ENCODE measurements at places on chromosomes 3 and 15.

DNA sequence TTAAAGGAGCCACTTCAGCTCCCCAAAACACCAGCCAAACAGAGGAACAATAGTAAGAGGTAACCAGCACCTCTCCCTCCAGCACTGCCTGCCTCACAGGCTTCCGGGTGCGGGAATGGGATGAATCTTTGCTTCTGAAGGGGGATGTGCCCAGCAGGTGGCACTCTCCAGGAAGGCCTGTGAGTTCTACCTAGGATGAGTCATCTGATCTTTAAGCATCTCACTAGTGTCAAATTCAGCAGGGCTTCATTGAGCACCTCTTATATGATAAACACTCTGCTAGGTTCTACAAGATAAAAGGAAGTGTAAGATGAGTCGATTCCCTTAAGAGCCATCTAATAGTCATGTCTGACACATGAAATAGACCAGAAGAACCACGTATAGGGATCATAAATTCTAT is 237.4 kb upstream of the UMPS start:
- peak; percentile 67 for DNase-seq

GRCh38 chr15:64619880-64620839 is 155.2 kb downstream of the RBPMS2 start:
- DNase-seq, result peak; percentile 51

GRCh38 chr3:195366200-195366925 is 76.5 kb downstream of the ACAP2 start:
- peak; percentile 3 for DNase-seq

DNA sequence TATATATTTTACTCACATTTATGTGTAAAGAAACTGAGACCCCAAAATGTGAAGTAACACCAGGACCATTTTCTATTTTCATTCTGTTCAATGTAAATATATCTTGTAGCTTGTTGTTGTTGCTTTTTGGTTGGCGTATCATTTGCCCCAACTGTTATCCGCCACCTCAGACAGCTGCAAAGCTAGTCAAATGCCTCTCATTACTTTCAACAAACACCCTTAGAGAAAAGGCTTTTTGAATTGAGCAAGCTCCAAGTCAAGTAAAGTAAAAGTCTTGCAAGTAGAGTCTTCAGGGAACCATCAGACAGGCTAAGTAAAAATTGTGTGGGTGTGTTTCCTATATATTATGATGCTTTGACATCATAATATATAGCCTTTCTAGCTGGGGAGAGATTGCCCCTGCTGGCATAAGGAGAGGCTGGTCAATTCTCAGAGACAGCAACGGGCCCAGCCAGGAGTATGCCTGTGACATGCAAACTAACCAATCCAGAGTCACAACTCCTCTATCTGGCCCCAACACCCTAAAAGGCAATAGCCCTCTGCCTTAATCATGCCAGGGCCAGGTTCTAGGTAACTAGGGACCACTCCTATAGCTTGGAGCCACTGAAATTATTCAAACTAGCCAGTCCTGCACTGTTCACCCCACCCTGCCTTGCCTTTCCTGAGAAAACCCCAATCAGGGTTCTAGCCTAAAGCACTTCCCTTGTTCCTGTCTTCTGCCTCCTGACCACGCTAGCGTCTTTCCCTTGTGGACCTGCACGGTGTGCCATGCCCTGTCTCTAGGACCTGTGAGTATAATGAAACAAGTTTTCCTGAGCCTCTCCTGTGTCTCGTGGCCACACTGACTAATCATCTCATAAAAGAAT is 75.6 kb downstream of the RAD18 start:
- DNase-seq, result no peak

DNA sequence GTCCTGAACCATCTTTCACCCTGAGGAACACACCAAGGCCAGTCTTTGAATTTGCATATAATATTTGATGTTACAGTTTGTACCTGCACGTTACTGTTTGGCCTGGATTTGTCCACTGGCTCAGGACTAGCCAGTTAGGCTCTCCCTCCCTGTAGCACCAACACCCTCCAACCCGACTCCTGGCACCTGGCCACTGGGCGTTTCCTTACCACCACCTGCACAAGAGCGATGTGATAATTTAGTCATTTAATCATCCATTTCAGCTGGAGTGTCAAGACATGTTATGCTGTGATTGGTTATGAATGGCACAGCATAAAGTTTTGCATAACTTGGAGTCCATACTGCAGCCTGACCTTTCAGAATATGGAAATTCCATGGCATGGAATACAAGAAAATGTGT is 242.4 kb downstream of the KCNMB2 start:
- DNase-seq, result no peak

DNA sequence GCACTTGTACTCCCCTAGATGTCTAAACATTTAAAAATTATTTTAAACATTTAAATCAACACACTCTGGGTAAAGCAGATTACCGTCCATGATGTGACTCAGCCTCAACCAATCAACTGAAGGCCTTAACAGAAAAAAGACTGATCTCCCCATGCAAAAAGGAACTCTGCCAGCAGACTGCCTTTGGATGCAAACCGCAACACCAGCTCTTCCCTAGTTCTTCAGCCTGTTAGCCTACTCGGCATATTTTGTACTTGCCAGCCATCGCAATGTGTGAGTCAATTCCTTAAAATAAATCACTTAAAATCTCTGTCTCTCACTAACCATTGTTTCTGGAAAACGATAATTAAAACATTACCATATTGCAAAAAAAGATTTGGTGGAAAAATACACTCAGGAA is 375.9 kb downstream of the RSL24D1 start:
- DNase-seq, result no peak

GRCh38 chr15:71251584-71252043 is 136.3 kb downstream of the THSD4 start:
- DNase-seq, result no peak

- no peak for DNase-seq
Observed at GRCh38 chr15:84904419-84904818, 20.0 kb downstream of the SLC28A1 start.

DNA sequence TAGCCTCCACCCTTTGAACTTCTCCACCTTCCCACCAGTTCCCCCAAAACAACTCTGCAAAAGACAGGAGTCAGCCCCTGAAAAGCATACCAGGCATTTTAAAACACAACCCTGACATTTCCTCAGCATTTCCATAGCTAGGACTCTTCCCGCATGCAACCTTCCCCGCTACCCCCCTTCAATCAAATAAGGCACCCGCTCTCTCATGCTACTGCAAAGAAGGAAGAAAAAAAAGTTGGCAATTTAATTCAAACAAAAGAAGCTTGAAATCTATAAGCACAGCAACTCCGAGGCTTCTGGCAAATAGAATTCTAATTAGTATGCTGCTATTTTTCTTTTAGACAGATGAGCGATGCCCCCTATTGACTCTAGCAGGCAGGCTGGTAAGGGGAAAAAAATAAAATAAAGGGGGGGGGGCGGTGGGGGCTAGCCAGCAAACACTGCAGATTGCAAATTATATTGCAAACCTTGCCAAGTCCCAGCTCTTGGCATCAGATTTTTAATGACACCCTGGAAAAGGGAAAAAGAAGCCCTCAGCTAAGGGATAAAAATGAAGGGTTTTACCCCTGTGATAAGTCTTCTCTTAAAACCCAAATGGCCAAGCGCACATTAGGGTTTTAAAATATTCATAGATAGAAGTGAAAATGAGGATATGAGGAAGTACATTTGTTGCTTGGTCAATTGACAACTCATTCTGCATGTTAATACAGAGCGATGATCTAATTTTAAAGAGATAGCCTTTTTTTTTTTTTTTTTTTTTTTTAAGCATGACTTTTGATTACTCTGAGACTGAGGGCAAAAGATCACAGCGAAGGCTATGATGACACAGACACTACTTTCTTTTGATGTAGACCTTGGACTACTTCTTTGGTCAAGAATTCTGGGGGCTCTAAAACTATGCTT is 255.2 kb downstream of the NR2F2 start:
- DNase-seq, result no peak

All from AG08395 (cell line).